ENCODE measurements at places on chromosomes 16 and 17. TPM values are rescaled to one million over a fixed set of nuclear protein-coding genes. Genes with fewer than 3 reads are reported as not detected.

Gene WNK4
- 0.74 TPM for total RNA-seq

Gene ASB16
- 0.11 TPM for total RNA-seq

Gene LPO
- not detected for total RNA-seq

Gene MLX
- 29.2 TPM for total RNA-seq

Gene MT1E
- total RNA-seq, result 2.5 TPM

Gene HCRT
- total RNA-seq, result not detected

Gene SPN
- total RNA-seq, result 48.3 TPM

Gene ZNF597
- total RNA-seq, result 2.5 TPM

Gene TBX2
- 0.06 TPM for total RNA-seq

- no peak for DNase-seq
- H3K4me3 ChIP-seq, result no peak overlapping the region
- peaks cover 2% of the 10 kb centered on the region for H3K36me3 ChIP-seq
Observed at GRCh38 chr17:80559825-80560251, 15.2 kb downstream of the RPTOR start.

DNA sequence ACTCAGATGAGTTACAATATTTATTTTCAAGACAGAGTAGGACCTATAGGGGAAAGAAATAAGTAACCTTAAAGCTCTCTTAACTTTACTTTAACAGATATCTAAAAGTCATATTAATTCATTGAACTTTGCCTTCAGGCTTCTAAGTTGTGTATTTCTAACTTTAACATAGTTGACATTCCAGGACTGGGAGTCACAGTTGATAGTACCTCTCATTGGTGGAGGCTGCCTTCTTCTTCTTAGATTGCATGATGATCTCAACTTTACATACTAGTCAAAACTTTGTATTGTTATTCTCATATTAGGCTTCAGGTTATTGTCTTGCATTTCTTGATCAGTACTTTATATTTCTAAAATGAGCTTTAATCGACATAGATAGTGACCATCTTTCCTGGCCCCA, 350.1 kb upstream of the KIF2B start:
- no peaks in the 10 kb centered on the region for H3K36me3 ChIP-seq
- H3K4me3 ChIP-seq, result no peak overlapping the region
- no peak for DNase-seq
- H3K4me1 ChIP-seq, result no peaks in the 10 kb centered on the region
- no peak overlapping the region for H3K27ac ChIP-seq

GRCh38 chr17:82864713-82865248, 25.0 kb upstream of the ZNF750 start:
- no peak for DNase-seq
- no peaks in the 10 kb centered on the region for H3K36me3 ChIP-seq
- H3K27ac ChIP-seq, result peak overlapping the region; percentile 75
- peaks cover 80% of the 10 kb centered on the region for H3K4me1 ChIP-seq
- H3K4me3 ChIP-seq, result peak overlapping the region; percentile 19
- no peaks in the 10 kb centered on the region for H3K27me3 ChIP-seq

DNA sequence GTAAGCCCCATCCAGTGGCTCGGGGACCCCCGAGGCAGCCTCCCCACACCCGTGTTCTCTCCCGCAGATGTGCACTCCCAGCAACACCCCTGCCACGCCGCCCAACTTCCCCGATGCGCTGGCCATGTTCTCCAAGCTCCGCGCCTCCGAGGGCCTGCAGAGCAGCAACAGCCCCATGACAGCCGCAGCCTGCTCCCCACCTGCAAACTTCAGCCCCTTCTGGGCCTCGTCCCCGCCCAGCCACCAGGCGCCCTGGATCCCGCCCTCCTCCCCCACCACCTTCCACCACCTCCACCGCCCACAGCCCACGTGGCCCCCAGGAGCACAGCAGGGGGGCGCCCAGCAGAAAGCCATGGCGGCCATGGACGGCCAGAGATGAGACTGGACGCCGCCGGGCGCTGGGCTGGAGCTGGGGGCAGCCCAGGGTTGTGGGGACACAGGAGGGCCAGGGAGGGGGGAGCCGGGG, 5.0 kb downstream of the UBALD2 start:
- H3K4me3 ChIP-seq, result no peak overlapping the region
- peaks cover 53% of the 10 kb centered on the region for H3K36me3 ChIP-seq
- peaks cover 90% of the 10 kb centered on the region for H3K4me1 ChIP-seq
- H3K27ac ChIP-seq, result peak overlapping the region; percentile 91
- H3K27me3 ChIP-seq, result no peaks in the 10 kb centered on the region
- no peak for DNase-seq

DNA sequence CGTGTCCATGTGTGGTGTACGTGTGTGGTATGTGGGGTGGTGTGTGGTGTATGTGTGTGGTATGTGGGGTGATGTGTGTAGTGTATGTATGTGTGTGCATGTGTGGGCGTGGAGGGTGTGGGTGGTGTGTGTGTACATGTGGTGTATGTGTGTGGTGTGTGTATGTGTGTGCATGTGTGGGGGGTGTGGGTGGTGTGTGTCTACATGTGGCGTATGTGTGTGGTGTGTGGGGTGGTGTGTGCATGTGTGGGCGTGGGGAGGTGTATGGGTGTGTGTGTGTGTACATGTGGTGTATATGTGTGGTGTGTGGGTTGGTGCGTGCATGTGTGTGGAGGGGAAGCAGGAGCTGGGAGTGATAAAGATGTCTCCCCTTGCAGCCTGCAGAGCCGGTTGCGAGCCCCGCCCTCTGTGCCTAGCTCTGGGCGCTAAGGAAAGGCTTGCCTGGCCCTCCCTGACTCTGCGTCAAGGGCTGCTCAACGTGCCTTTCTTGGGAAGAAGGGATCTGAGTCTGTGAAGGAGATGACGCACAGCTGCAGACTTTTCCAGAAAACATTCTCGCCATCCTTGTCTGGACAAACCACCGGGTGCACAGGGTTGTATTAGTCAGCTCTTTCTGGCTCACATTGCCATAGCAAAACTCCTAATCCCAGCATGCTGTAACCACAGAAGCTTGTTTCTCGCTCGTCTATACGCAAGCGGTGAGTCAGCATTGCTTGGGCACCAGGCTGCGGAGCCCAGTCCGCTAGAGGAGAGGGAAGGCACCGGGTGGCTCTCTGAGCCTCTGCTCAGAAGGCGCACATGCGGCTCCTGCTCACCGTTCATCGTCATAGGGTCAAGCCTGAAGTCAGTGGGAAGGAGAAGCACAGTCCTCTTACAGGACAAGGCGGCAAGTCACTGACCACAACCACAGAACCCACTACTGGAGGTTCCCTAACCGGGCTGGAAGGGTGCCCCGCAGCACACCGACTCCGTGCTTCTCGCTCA, 2.0 kb upstream of the CD300H start:
- peaks cover 11% of the 10 kb centered on the region for H3K4me1 ChIP-seq
- no peak overlapping the region for H3K27ac ChIP-seq
- H3K36me3 ChIP-seq, result no peaks in the 10 kb centered on the region
- DNase-seq, result no peak
- peaks cover 14% of the 10 kb centered on the region for H3K27me3 ChIP-seq

GRCh38 chr16:64181271-64181925, 940.5 kb downstream of the CDH11 start:
- no peak for DNase-seq
- no peaks in the 10 kb centered on the region for H3K36me3 ChIP-seq
- H3K4me3 ChIP-seq, result no peak overlapping the region
- H3K27ac ChIP-seq, result no peak overlapping the region
- no peaks in the 10 kb centered on the region for H3K27me3 ChIP-seq

DNA sequence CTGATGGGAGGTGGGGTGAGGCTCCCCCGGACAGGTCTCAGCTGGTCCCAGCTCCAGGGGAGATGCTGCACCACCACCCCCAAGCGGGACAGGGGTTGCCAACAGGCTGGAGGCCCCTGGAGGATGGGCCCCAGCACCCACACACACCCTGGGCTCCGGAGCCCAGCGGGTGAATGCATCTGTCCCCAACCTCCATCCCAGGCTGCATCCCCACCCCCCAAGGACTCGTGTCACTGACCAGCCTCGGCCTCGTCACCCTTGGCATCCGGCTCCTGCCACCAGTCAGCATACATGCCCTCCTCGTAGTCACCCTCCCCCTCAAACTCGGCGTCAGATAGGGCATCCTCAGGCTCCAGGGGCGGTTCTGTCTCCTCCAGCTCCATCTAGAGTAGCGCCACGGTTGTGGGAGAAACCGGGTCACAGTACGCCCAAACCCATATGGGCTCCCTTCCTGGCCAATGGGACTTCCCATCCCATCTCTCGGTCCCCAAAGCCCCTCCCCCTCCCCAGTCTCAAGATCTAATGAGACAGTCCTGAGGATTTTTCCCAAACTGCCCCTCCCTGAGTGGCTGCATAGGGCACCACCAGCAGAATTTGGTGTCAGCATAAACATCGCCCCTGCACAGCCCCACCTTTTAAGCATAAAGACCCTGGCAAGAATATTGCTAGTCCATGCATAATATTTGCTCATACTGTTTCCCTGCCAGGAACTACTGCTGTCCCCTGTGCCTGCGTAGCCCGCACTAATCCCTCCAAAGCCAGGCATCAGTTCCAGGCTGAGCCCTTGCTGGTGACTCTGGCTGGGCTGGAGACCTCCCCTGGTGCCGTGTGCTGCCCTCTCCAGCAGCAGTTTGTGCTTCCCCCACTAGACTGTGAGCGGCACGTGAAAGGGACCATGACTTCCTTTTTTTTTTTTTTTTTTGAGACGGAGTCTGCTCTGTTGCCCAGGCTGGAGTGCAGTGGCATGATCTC, 8.4 kb downstream of the P3H4 start:
- no peaks in the 10 kb centered on the region for H3K36me3 ChIP-seq
- no peaks in the 10 kb centered on the region for H3K27me3 ChIP-seq
- DNase-seq, result no peak

GRCh38 chr16:52718046-52718445, 171.1 kb upstream of the TOX3 start:
- no peak overlapping the region for H3K27ac ChIP-seq
- no peak overlapping the region for H3K4me3 ChIP-seq
- H3K27me3 ChIP-seq, result no peaks in the 10 kb centered on the region
- no peak for DNase-seq
- H3K4me1 ChIP-seq, result no peaks in the 10 kb centered on the region

DNA sequence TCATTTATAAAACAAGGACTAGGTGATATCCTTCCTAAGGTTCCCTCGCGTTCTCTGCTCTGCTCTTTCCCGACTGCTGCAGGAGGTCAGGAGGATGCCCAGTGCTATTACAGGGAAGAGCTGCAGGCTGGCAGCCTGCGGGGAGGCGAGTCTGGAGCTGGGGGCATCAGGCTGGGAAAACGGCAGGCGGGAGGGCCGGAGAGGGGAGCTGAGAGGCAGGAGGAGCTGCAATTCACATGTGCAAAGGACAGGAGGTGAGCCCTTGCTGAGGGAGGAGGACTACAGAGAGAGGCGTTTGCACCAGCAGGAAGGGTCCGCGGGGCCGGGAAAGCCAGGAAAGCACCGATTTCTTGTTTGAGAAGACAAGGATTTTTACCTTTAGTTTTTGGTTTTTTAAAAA, 8.1 kb downstream of the ADAD2 start:
- H3K27ac ChIP-seq, result no peak overlapping the region
- no peaks in the 10 kb centered on the region for H3K27me3 ChIP-seq
- no peaks in the 10 kb centered on the region for H3K36me3 ChIP-seq
- H3K4me1 ChIP-seq, result peaks cover 8% of the 10 kb centered on the region
- no peak overlapping the region for H3K4me3 ChIP-seq

GRCh38 chr17:36130346-36130745, 26.7 kb downstream of the CCL4 start:
- H3K4me1 ChIP-seq, result peaks cover 5% of the 10 kb centered on the region
- H3K27ac ChIP-seq, result no peak overlapping the region
- H3K36me3 ChIP-seq, result no peaks in the 10 kb centered on the region
- DNase-seq, result no peak

- DNase-seq, result no peak
- no peak overlapping the region for H3K27ac ChIP-seq
- H3K4me1 ChIP-seq, result no peaks in the 10 kb centered on the region
Observed at GRCh38 chr17:30222251-30222650, 13.2 kb downstream of the SLC6A4 start.

DNA sequence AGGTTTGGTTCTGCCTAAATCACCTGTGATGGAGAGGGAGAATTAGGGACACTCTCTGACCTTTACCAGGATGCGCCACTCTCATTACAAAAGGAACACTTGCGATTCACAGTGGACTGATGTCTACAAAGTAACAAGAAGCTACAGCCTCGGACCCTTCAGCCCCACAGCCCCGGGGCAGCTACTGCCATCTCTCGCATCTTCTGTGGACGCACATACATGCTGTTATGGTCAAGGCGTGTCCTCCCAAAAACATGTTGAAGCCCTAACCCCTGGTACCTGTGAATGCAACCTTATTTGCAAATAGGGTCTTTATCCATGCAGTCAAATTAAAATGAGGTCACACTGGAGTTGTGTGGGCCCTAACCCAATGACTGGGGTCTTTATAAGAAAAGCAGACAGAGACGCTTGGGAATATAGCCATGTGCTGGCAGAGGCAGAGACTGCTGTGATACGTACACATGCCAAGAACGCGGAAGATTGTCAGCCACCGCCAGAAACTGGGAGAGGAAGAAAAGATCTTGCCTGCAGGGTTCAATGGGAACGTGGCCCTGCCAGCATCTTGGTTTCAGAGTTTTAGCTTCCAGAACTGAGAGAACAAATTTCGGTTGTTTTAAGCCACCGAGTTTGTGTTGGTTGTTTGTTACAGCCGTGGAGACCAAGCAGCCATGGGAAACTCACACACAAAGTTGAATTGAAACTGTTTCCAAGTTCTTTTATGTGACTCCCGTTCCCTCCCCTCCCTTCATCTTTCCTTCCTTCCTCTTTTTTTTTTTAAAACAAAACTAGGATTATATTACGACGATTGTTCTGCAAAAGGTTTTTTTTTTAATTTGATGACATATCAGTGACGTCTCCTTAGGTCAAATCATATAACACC, 23.1 kb downstream of the ATP2C2 start:
- H3K27ac ChIP-seq, result no peak overlapping the region
- no peak for DNase-seq
- no peaks in the 10 kb centered on the region for H3K36me3 ChIP-seq

DNA sequence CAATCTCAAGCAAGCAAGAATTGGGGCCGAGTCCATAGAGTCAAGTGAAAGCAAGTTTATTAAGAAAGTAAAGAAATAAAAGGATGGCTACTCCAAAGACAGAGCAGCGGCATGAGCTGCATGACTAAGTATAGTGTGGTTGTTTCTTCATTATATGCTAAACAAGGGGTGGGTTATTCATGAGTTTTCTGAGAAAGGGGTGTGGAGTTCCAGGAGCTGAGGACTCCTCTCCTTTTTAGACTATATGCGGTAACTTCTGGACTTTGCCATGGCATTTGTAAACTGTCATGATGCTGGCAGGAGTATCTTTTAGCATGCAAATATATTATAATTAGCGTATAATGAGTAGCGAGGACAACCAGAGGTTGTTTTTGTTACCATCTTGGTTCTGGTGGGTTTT, 819.9 kb downstream of the KCNJ2 start:
- no peaks in the 10 kb centered on the region for H3K27me3 ChIP-seq
- H3K27ac ChIP-seq, result no peak overlapping the region
- no peak for DNase-seq
- H3K4me1 ChIP-seq, result no peaks in the 10 kb centered on the region
- H3K4me3 ChIP-seq, result no peak overlapping the region

Data from CD4-positive, alpha-beta T cell (primary cell).